GM23338 (cell line): ENCODE measurements at places on chromosomes 4 and X. TPM values are rescaled to one million over a fixed set of nuclear protein-coding genes. Genes with fewer than 3 reads are reported as not detected.

Gene KANTR
- total RNA-seq: 15.3 and 15.5 TPM in 2 replicates

DNA sequence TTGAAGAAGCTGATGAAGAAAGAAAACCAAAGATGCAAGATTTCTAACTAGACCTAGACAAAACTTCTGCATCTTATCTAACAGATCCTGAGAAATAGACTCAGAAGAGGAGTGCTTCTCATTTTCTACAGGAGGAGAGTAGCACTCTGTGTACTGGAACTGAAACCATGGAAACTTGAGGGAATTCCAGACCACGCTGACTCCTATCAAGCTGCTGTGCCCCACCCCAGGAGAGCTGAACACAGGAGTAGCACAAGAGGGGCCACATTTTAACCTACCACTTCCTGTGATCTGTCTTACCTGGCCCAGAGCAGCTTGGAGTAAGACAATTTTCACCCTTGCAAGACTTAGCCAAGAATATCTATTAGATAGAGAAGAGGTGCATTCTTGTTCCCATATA is 248.9 kb downstream of the SCFD2 start:
- DNase-seq: no peak

Gene KDM6A
- total RNA-seq: 91.6 and 102 TPM in 2 replicates

DNA sequence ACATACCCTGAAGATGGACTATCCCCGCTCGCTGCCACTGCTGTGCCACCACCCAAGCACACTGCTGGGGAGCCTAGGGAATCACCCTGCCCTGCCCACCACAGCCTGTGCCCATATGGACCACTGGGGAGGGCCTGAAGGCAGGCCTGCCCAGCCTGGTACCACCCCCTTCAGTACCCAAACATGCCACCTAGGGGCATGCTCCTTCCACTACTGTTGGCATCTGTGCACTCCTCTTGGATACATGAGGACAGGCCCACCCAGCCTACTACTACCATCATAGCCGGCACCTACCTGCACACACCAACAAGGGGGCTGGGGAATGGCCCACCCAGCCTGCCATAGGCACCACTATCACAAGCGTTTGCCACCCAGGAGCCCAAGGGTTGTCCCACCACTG is 30.1 kb upstream of the PRDX4 start:
- no peak for DNase-seq

Gene ZNF157
- total RNA-seq: 1.2 and 1.5 TPM in 2 replicates

DNA sequence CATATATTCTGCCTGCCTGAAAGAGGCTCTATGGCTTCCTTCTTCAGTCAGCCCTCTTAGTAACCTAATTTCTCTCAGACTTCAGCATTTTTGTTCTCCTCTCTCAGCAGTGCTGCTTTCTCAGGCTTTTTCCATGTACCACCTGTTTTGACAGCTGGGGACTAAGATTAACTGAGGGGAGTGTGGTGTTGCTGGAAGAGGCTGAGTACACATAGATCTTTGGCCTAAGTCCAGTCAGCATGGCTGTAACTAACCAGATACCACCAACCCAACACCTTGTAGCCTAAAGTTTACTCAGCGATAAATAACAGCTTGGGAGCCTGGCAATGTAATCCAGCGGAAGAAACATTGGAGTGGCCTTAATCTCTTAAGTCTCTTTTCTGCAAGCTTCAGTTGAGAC is 85.5 kb downstream of the RTL3 start:
- DNase-seq: no peak

- no peak for DNase-seq
Measured at GRCh38 chr4:121278811-121279368, 101.9 kb downstream of the QRFPR start.

DNA sequence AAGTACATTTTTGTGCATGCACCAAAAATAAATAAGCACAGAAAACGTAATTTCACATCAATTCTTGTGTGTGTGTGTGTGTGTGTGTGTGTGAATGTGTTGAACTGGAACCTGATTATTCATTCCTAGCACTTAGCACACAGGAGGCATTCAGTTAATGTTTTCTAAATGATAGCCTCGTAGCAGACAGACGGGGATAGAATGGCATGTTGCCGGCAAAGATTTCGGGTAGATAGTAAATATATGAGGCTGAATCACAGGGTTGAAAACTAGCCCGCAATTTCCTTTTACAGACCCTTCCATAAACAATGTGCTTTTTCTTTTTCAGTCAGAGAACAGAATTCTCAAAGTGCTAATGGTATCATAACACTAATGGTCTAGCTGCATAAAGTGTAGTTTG is 13.5 kb downstream of the MAOB start:
- DNase-seq: no peak

Gene GYG2
- total RNA-seq: 47.0 and 63.8 TPM in 2 replicates

DNA sequence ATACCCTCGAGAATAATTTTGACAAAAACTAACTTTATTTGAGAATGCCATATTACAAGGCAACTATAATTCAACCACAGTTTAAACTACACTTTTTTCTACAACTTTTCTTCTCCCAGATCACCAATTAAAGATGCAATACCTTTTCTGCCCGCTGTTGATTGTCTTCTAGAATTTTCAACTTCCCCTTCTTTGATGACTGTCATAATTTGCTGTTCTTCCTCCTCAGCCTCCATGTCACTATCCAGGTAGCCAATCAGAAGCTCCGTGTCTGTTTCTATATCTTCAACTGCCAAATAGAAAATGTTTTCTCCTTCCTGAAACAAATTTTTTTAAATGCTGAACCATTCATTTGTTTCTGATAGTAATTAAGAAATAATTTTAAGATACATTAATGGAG is 101.5 kb downstream of the PRDM5 start:
- DNase-seq: no peak

DNA sequence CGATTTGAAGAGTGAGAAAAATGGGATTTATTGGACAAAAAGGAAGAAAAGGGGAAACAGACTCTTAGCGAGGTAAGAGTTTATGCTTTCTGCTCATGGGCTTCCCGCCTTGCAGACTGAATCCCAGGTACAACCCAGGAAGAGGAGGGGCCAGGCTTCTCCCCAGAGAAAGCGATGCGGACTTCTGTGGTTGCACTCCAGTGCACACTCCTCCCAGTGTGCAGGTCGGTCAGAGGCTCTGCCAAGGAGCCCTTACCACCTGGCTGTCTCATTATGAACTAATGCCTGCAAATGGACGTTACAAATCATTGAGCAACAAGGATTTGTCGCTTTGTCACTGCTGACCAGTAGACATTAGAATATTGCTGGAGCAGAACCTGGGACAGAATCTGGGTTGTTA is 39.9 kb upstream of the GLRA2 start:
- no peak for DNase-seq

GRCh38 chr4:146488495-146489174 is 33.1 kb downstream of the SLC10A7 start:
- DNase-seq: no peak

Gene NDP
- 0.14 and 0.27 TPM in 2 replicates for total RNA-seq

Gene RPS6KA6
- total RNA-seq: 12.9 and 14.0 TPM in 2 replicates

- no peak for DNase-seq
Measured at GRCh38 chr4:115152081-115152480, 38.7 kb upstream of the NDST4 start.

DNA sequence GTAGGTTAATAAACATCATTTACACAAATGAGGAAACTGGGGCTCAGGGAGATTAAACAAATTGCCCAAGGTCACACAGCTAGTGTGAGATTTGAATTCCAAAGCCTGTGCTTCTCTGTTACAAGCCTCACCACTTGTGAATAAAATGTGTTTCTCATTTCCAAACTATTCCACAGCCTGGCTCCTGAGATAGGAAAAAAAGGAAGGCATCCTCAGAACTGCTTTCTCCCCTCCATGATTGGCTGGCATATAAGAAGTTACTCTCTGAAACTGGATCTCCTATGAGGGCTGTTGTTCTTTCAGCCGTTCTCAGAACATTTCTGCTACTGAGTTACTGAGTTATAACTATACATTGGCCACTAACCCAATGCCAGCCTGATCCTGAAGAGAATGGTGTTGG is 237.9 kb downstream of the MAML3 start:
- DNase-seq: no peak

DNA sequence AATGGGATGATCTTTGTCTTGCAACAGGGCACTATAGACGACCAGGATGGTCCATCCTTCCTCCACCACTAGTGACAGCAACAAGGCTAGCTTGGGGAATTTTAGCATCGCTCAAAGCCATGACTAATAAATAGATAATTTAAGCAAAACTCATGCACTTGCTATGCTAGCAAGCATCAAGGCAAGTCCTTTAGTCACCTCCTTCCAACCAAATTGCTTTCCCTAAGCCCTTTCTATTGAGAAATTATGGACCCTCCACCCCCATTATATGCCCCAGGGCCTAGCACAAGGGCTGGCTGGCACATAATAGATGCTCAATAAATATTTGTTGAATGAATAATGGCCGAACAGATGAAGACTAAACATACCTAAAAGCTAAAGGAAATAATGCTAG is 28.6 kb downstream of the SLC16A2 start:
- DNase-seq: no peak

GRCh38 chrX:155086202-155086840 is 15.0 kb downstream of the BRCC3 start:
- peak; percentile 72 for DNase-seq

Gene DCAF12L2
- 1.3 and 1.9 TPM in 2 replicates for total RNA-seq

DNA sequence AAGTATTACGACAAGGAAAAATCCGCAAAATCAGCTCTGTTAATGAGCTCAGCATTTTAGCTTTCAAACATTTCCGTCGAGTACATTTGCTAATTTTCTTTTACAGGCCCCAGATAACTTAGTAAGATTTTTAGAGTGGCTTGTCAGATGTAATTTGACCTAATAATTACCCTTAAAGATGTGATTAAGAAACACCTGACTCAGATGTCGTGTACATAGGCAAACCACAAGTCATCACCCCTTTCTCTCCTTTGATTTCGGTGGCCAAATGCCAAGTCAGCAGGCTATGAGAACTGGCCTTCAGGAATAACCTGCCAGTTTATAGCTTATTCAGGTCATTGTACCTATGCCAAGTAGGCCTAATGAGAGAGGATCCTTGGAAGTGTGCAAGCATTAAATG is 369.6 kb downstream of the PCDH7 start:
- DNase-seq: no peak

Gene CLTRN
- total RNA-seq: 1.7 TPM in 2 replicates

Gene PAGE2B
- total RNA-seq: not detected in 2 replicates

Gene INTS6L
- total RNA-seq: 6.4 and 21.9 TPM in 2 replicates

Gene CSAG1
- not detected in 2 replicates for total RNA-seq

GRCh38 chrX:118807151-118808017 is 16.2 kb upstream of the ZCCHC12 start:
- peak; percentile 62 for DNase-seq

Gene VSIG4
- total RNA-seq: not detected in 2 replicates

GRCh38 chrX:352181-352580 is 33.6 kb upstream of the GTPBP6 start:
- no peak for DNase-seq

DNA sequence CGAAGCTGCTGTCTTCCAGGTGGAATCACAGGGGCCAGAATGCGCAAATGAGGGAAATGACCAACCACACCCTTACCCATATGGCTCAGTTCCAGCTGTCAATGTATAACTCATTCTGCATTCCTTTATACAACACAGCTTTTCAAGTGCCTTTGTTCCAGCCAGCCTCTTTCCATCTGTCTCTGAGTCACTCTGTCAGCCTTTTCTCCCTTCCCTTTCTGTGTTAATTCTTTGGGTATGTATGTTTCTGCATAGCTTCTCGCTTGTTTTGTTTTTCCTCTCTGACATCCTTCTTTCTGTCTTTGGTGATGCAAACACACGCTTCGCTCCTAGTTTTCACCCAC is 54.5 kb downstream of the RS1 start:
- DNase-seq: no peak

DNA sequence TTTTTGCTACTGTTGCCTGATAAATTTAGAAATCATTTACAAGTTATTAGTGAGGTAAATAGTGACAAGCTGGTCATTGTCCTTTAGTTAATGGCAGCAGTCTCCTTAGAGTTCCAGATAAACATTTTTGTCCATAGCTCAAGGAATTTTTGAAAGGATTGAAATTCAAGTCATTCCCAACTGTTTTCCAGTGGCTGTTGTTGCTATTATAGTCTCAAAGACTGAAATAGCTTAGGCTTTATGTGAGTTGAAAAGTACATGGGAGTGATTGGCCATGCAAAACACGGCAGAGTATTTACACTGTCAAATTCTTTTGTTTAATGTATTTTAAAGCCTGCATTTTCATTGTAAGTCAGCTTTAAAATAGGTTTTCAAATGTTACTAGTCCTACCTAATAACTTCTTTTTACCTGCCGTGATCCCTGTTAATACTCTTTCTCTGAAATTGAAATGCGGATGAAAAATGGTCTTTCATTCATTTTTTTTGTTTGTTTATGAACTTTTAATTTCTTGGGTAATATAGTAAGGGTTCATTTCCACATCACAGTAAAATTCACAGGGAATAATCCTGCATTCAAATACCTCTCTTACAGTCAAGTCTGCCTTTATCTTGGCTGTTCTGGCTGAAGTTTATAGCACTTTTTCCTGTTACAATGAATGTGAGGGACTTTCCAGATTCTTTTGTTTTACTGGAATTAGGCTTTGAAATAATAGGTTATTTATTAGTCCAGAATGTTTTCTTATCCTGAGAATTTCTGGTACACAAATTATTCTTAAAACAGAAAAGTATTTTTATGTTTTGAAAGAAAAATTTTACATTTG is 85.1 kb downstream of the PDLIM5 start:
- DNase-seq: peak; percentile 39

- DNase-seq: no peak
Measured at GRCh38 chr4:70589785-70590184, 2.3 kb upstream of the AMBN start.

DNA sequence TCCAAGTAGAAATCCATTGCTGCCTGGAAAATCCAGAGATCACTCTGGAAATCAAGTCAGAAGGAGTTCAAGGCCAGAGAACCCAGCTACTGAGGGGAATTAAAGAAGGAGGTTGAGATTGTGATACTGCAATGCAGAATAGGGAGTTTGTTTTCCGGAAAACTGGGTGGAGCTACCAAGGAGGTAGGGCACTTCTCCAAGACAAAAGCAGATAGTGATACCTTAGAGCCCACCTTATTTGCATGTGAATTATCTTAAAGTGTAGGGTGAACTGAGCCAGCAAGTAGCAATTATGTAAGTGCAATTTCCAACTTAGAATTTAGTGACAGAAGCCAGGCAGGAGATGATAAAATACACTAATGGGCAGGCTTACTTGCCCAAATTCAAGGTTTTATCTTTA is 178.9 kb downstream of the MID1 start:
- peak; percentile 40 for DNase-seq

DNA sequence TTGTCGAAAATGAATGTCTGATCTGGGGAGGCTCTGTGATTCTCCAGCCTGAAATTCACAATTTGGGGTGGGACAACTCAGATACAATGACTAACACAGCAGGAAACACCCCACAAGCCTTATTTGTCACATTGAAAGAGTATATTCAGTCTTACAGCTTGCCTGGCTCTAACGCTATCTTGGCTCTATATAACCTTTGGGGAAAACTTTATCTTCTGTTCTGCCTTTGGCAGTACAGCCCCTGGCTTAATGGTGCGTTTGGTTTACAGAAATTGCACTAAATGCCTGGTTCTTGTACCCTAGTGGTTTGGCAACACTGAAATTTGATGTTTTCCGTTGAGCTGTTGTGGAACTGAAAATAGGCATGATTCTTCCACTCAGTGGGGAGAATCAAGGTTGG is 178.1 kb upstream of the VEGFC start:
- no peak for DNase-seq

- peak; percentile 81 for DNase-seq
Measured at GRCh38 chr4:3868211-3869173, 102.3 kb downstream of the ADRA2C start.

Gene USP17L27
- total RNA-seq: not detected in 2 replicates
